Stimulated activated naive B cell treated with anti-CD40 and anti-IgM and Interleukin-4, amounts not matched to agents 10 μg/mL and 1 μg/mL and 100 μg/mL, for 72 hours (primary cell): ENCODE measurements at places on chromosomes 5 and 9.

- no peak for DNase-seq
Measured at GRCh38 chr9:136762915-136763648, 1.2 kb downstream of the LCN15 start.

- DNase-seq = peak; percentile 67
Measured at GRCh38 chr5:99060306-99061261, 131.8 kb upstream of the CHD1 start.

- DNase-seq = no peak
Measured at GRCh38 chr9:128124873-128125579, 2.5 kb downstream of the PTGES2 start.

GRCh38 chr5:153718713-153719112 lies 228.2 kb downstream of the GRIA1 start:
- DNase-seq = no peak

DNA sequence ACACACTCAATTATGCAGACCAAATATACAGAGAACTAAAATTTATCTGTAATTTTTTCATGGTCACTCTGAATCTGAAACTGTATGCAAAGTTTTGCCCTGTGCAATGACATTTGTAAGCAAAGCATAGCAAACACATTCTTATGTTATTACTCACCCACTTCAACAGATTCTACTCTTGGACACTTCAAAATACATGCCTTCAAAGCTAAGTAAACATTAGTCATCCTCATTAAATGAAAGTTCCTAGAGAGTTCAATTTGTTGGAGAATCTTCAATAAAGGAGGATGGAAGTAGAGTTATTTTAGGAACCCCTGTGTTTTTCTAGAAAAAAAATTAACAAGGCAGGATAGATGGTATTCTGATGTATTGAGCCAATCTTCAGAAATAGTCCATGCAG lies 639.7 kb upstream of the C9orf72 start:
- no peak for DNase-seq

DNA sequence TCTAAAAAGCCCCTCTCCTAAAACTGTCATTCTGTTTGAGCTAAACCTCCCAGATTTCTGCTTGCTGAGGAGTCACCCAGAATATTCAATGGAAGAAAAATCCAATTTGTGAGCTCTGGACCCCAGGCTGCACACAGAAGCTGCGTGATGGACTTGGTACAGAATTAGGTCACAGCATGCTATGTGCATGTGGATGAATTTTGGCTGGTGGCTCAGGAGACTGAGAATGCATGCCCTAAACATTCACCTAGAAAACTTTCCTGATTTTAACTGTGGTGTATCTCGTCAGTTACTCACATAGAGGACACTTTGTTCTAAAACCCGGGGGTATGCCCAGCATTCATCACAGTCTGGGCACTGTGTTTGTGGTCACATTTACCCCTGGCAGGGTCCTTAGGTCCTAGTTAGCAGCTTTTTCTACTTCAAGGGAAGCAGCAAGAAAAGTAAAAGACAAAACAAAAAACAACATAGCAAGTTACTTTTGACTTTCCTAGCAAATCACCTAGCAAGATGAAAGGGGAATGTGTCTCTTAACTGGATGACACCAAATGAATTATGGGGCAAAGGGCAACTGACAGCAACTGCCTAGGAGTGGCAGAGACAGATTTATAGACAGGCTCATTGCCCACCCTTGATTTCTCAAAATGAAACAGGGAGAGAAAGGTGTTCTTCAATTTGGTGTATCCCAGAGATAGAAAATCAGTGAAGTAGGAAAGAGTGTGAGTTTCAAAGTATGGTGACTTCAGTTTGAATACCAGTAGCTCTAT lies 8.3 kb upstream of the SHROOM1 start:
- no peak for DNase-seq

GRCh38 chr9:130963337-130963908 lies 24.4 kb upstream of the FIBCD1 start:
- no peak for DNase-seq

DNA sequence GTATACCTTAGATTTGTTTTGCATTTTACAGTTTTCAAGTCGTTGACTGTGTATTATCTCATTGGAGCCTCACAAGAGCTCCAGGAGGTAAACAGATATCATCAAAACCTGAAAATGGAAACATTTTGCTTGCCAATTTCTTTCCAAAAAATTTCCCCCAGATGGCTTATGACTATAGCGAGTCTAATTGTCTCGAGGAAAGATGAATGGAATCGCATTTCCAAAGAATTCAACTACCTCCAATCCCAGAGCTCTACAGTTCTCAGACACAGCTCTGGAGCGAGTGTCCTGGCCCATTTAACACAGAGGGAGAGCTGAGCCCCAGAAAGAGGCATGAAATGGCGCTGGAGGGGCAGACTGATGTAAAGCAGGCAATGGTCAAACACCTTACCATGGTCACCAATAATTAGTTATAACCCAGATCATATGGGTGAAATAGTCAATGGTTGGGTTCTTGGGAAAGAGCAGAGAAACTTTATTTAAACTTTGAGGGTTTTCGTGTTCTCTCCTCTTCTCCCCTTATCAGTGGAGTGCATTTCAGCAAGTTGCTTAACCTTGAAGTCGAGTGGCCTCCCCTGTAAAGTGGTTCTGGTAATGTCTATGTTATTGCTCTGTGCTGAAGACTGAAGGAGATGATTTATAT lies 168.2 kb downstream of the ZDHHC21 start:
- no peak for DNase-seq

DNA sequence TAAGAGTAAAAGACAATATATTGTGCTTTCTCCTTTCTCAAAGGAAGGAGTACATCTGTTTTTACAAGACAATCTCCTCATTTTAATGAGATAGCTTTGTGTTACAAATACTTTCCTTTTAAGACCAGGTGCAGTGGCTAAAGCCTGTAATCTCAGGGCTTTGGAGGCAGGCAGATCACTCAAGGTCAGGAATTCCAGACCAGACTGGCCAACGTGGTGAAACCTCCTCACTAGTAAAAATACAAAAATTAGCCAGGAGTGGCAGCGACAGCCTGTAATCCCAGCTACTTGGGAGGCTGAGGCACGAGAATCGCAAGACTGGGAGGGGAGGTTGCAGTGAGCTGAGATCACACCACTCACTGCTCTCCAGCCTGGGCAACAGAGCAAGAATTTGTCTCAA lies 11.8 kb downstream of the TMEM161B start:
- no peak for DNase-seq

DNA sequence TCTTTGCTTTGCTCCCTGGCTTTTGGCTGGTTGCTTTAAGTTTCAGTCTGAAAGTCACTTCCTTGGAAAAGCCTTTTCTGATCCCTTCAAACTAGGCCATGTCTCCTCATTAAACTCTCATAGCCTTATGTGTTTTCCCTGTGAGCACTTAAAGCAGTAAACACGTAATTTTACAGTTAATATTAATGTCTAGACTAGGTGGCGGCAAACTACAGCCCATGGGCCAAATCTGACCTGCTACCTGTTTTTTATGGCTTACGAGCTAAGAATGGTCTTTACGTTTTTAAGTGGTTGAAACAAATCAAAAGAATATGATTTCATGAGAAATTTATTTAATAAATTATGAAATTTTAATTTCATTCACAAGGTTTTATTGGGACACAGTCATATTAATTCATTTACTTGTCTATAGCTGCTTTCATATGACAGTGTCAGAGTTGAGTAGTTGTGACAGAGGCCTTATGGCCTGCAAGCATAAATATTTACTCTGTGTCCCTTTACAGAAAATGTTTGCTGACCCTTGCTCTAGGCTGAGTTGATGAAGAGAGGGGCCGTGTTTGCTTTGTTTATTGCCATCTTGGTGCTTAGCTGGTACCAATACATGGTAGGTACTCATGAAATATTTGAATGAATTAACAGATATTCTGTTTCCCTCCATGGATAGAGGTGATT lies 7.4 kb downstream of the SLC44A1 start:
- DNase-seq = no peak

GRCh38 chr9:124482431-124483031 lies 24.7 kb downstream of the NR5A1 start:
- DNase-seq = no peak

DNA sequence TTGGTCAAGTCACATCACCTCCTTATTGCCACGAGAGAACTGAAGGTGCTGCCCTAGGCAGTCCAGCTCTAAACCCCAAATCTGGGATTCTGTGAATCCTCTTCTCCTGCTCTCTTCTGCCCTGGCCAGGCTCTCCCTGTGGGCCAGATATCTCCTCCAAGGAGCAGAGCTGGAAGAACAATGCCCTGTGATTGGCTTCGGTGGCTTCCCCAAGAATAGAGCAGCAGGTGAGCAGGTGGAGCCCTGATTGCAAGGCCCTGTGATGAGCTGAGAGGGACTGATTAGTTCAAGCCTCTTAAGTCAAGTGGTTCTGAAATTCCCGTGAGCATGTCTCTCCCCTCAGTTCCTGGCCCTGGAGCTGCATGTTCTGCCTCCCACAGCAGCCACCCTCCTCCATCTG lies 175.3 kb upstream of the BRINP1 start:
- no peak for DNase-seq

DNA sequence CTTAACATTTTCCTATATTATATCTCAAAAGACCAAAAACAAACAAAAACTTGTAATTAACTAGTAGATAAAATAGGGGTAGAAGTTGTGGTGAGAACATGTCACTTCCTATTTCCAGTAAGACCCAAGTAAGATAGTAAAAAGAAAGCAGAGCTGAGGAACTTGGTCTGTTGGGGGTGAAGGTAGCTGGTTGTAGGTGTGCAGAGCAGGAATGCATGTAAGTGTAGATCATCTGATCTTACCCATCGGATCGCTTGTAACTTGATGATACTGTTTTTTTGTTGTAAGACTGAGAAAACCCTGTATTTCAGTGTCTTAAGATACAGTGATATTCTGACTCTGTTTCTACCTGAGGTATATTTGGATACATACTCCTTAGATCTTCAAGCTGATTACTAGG lies 5.7 kb downstream of the SRP19 start:
- no peak for DNase-seq

- no peak for DNase-seq
Measured at GRCh38 chr5:164027738-164028137, 522.3 kb downstream of the MAT2B start.

GRCh38 chr9:134408939-134409737 lies 82.9 kb downstream of the RXRA start:
- DNase-seq = no peak

- no peak for DNase-seq
Measured at GRCh38 chr9:137743695-137744094, 124.9 kb downstream of the EHMT1 start.

DNA sequence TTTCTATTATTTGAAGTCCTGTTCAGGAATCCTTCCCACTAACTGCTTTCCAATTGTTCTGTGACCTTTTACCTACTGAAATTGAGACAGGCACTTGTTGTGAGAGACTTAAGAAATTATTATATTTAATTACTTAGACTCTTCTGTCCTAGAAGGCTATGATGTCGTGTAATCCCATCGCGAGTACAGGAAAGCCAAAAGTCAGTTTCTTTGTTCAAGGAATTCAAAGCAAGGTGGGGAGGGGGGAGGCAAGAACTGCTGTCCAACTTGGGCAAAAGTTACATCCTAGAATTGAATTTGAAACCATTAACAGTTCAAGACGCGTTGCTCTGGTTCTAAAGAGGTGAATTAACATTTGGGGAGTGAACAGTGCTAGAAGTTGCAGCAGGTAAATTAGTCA lies 17.9 kb downstream of the NDUFA8 start:
- DNase-seq = no peak

- no peak for DNase-seq
Measured at GRCh38 chr9:112361601-112362000, 18.3 kb upstream of the HSDL2 start.

- DNase-seq = no peak
Measured at GRCh38 chr5:126914801-126915436, 115.4 kb downstream of the MARCHF3 start.

GRCh38 chr5:65981548-65981947 lies 55.2 kb downstream of the ERBIN start:
- no peak for DNase-seq

GRCh38 chr5:175216991-175217390 lies 227.0 kb downstream of the DRD1 start:
- DNase-seq = no peak

GRCh38 chr9:3500044-3500443 lies 25.8 kb downstream of the RFX3 start:
- no peak for DNase-seq

DNA sequence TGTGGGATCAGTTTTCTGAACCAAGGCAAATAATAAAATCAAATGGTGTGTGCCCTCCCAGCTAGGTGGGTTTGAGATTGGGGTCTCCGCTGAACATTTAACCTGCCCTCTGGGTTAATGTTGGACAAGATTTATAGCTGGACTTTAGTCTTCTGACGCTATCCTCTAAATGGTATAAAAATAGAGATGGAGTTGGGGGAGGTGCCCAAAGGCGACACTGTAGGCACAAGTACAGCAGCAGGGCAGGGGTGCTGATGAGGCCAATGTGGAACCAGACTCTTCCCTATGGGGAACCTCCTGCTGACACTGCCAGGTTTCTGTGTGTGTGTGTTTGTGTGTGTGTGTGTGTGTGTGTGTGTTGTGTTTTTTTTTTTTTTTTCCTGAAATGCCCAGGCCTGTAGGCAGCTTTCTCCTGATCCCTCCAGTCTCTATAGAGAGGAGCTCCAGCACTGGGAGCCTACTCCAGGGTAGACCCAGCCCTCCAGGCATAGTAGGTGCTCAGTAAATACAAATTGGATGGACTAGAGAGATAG lies 37.9 kb downstream of the PCDH1 start:
- no peak for DNase-seq

DNA sequence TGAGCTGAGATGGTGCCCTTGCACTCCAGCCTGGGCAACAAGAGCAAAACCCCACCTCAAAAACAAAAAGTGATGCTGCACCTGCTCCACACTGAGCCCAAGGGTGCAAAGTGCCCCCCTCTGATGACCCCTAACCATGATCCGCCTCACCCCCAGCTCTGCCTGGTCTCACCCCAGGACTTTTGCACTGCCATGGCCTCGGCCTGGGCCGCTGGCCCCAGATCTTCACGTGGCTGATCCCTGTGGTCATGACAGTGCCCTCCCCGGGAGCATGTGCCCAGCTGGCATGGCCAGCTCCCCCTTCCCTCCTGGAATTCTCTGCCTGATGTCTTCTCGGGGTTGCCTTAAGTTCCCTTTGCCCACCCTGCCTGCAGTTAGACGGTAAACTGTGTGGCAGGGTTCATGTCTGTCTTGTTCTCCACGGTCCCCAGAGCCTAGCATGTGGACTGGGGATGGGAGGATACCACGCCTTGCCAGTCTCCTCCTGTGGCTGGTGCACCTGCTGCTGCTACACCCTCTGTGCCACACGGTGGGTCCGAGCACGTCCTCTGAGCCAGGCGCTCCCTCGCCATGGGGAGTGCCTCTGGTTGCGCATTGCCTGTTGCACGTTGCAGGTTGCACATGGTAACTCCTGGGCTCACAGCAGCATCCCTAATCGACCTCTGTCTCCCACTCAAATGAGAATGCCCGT lies 77.4 kb upstream of the PPP1R26 start:
- no peak for DNase-seq

GRCh38 chr9:27183131-27183530 lies 74.1 kb downstream of the TEK start:
- no peak for DNase-seq

- no peak for DNase-seq
Measured at GRCh38 chr9:122814545-122814944, 13.8 kb downstream of the PDCL start.

GRCh38 chr9:70600506-70600905 lies 186.0 kb upstream of the KLF9 start:
- no peak for DNase-seq

GRCh38 chr5:39223565-39224156 lies 4.3 kb upstream of the FYB1 start:
- no peak for DNase-seq
